T-cell (primary cell): ENCODE measurements at places on chromosomes 5 and 9. TPM values are rescaled to one million over a fixed set of nuclear protein-coding genes. Genes with fewer than 3 reads are reported as not detected.

Gene PFN3
- total RNA-seq, result not detected

Gene COMMD10
- 25.7 TPM for total RNA-seq

- no peak for DNase-seq
- no peaks in the 10 kb centered on the region for H3K4me1 ChIP-seq
- no peak overlapping the region for H3K27ac ChIP-seq
- no peak overlapping the region for H3K4me3 ChIP-seq
- no peaks in the 10 kb centered on the region for H3K36me3 ChIP-seq
Observed at GRCh38 chr5:136004436-136004835, 24.4 kb upstream of the TGFBI start.

DNA sequence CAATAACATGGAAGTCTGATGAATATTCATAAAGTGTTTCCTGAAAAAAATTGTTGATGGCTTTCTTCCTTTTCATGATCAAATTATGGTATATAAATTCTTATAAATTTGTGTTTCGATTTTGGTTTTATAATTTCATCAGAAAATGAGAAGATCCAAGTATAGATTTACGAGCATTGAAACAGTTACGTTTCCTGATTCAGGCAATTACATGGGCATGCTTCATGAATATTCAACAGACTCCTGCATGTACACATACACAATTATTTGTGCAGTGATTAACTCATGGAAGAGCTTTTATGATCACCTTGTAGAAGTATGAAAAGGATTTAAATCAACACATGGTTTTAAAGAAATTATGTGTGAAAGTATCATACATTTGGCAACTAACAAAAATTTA, 136.7 kb downstream of the MPDZ start:
- no peaks in the 10 kb centered on the region for H3K27me3 ChIP-seq
- no peak for DNase-seq
- H3K27ac ChIP-seq, result no peak overlapping the region
- H3K4me3 ChIP-seq, result no peak overlapping the region
- H3K36me3 ChIP-seq, result no peaks in the 10 kb centered on the region
- no peaks in the 10 kb centered on the region for H3K4me1 ChIP-seq

- no peak overlapping the region for H3K4me3 ChIP-seq
- H3K36me3 ChIP-seq, result no peaks in the 10 kb centered on the region
- H3K27ac ChIP-seq, result no peak overlapping the region
Observed at GRCh38 chr5:138717399-138717798, 35.8 kb upstream of the CTNNA1 start.

- peak overlapping the region; percentile 24 for H3K4me3 ChIP-seq
- peaks cover 7% of the 10 kb centered on the region for H3K4me1 ChIP-seq
- no peak overlapping the region for H3K27ac ChIP-seq
- no peaks in the 10 kb centered on the region for H3K36me3 ChIP-seq
- no peak for DNase-seq
Observed at GRCh38 chr5:77630114-77630680, 8.3 kb downstream of the OTP start.

DNA sequence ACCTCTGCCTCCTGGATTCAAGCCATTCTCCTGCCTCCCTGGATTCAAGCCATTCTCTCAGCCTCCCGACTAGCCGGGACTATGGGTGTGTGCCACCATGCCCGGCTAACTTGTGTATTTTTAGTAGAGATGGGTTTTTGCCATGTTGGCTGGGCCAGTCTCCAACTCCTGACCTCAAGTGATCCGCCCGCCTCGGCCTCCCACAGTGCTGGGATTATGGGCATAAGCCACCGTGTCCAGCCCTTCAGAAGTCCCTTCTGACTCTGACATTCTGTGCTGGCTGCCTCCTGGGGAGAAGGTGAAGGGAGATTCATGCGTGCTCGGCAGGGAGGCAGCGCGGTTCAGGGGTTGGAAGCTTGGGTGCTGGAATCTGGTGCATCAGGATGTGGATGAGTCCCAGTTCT, 28.8 kb downstream of the PRRX2 start:
- H3K27me3 ChIP-seq, result peaks cover 4% of the 10 kb centered on the region
- no peaks in the 10 kb centered on the region for H3K36me3 ChIP-seq
- no peak overlapping the region for H3K27ac ChIP-seq
- no peak for DNase-seq

GRCh38 chr5:78533356-78533755, 115.2 kb downstream of the LHFPL2 start:
- H3K27me3 ChIP-seq, result no peaks in the 10 kb centered on the region
- H3K4me1 ChIP-seq, result no peaks in the 10 kb centered on the region
- H3K36me3 ChIP-seq, result no peaks in the 10 kb centered on the region
- no peak for DNase-seq

- H3K36me3 ChIP-seq, result no peaks in the 10 kb centered on the region
- no peaks in the 10 kb centered on the region for H3K4me1 ChIP-seq
- DNase-seq, result no peak
- H3K27me3 ChIP-seq, result no peaks in the 10 kb centered on the region
- no peak overlapping the region for H3K27ac ChIP-seq
Observed at GRCh38 chr9:120158221-120158620, 421.7 kb downstream of the CDK5RAP2 start.
